Tibial artery (tissue), 4 donors: ENCODE measurements at places on chromosomes 7 and 10.

GRCh38 chr7:105874055-105874454 is 2.3 kb downstream of the ATXN7L1 start:
- DNase-seq = no peak

DNA sequence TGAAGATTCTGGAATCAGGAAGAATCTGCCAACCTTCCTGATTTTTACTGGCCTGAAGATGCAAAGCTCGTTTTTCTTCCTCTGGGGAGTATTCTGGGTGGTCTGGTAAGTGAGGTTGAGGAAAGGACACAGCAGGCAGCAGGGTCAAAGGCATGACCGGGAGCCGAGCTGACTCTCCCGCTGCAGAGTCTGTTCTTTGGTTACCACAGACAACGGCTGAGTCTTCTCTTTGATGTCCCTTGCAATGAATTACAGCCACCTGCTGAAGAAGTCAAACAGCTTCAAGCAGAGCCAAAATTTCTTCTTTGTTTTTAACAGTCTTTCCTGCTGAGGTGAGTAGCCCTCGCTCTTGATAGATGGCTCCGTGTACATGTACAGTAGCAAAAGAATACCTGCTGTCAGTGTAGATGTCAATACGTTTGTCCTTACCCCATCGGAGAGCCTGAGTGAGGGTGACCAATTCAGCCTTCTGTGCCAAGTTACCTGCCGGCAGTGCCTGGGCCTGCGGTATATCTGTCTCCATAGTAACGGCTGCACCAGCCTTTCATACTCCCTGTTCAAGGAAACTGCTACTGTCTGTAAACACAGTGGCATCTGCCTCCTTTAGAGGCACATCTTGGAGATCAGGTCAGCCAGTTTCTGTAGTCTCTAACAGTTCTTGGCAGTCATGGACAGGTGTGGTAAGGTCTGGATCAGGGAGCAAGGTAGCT is 76.4 kb downstream of the PRR15 start:
- DNase-seq = no peak

DNA sequence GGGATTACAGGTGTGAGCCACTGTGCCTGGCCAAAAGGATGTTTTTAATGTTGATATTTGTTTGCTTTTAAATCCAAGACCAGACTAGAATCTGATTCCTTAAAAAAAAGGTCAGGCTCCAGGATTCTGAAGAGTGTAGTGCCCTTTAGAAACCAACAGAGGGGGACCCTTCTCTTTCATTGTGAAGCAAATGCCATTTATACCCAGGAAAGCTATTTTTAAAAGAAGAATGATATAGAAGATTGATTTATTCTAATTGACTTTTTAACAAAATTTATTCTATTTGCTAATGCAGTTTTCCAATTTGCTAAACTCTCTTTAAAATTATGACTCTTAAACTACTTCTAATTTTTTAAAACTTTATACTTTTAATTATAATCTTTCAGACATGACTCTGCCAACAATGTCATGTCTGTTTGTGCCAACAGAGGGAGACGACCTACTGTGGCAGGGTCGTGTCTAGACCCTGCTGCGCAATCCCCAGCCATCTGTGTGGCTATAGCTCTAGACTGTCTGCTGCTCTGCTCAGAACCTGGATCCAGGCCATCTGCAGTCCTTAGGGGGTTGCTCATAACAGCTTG is 201.0 kb upstream of the IMMP2L start:
- DNase-seq = no peak

DNA sequence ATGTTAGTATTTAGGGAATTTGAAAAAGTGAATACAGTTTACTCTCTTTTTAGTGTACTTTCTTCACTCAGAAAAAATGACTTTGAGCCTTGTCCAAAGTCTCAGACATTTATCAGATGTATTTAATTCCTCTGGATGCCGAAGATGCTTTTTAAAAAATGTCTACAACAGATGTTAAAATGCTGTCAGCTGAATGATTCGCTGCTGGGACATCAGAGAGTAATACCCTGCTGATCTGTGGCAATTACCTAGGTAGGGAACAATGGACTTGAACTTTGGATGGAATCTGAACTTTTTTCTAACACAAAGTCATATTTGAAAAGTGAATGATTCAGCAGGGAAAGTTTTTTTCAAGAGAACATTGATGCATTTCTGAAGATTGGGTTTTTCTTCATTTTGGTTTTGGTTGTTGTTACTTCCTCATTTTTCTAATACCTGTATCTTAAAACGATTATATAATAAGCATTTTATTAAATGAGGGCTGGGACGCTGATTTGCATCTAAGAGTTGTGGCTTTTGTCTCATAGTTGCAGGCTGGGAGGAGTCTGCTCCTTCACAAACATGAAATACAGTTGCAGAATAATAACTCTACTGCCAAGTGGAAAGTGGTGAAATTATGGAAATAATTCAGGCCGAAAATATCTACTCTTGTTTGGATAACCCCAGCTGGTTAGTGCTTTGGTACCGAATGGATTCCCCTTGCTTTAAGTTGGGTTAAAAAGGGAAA is 98.0 kb downstream of the SPAG6 start:
- DNase-seq = no peak

DNA sequence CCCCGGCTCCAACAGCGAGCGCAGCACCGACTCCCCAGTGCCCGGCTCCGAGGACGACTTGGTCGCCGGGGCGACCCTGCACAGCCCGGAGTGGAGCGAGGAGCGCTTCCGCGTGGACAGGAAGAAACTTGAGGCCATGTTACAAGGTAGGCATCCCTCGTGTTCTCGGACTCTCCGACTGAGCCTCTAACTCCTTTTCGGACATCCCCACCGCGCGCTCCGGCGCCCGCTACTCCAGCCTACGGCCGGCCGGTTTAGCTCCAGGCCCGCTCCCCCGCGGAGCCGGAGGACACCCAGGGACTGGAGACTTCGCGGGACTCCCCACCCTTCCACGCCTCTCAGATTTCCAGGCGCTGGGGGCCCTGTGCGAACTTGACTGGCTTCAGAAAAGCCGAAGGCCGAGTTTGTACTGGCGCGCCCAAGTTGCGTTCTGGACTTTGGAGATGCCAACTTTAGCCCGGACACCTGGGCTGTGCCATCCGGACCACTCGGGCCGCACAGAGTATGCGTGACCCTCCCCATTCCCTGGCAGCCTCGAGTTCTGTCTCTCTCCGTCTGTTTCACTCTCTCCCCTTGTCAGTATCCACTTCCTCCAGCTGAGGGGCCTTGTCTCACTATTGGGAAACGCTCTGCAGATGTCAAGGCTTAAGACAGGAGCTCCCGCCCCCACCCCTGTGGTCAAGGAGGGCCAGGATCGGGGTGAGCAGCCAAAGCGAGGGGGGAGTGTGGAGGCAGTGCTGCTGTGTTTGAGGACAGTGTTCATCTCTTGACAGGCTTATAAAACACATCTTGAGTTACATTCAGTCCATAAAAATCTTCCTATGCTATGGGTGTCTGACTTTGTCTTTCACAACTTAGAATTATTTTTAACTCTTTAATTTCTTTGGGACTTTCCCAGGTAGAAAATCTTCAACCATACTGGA is 777 bp downstream of the BICC1 start:
- peak; percentile 76 for DNase-seq

DNA sequence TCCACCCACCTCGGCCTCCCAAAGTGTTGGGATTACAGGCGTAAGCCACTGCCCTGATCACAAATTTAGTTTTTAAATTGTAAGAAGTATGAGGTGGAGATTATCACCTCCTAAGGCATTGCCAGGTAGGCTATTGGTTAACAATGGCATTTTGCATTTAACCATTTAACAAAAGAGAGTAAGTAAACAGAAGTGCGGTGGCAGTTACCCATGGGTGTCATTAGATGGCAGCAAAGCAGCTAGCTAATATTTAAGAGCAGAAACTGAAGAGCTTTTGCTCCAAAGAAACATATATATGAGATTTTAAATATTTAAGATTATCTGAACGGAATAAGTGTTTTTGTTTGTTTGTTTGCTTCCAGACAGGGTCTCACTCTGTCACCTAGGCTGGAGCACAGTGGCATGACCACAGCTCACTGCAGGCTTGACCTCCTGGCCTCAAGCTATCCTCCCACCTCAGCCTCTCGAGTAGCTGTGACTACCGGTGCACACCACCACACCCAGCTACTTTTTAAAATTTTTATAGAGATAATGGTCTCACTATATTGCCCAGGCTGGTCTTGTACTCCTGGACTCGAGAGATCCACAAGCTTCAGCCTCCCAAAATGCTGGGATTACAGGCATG is 325.5 kb upstream of the C7orf33 start:
- no peak for DNase-seq

- DNase-seq = no peak
Measured at GRCh38 chr10:1182280-1183032, 126.3 kb downstream of the WDR37 start.

DNA sequence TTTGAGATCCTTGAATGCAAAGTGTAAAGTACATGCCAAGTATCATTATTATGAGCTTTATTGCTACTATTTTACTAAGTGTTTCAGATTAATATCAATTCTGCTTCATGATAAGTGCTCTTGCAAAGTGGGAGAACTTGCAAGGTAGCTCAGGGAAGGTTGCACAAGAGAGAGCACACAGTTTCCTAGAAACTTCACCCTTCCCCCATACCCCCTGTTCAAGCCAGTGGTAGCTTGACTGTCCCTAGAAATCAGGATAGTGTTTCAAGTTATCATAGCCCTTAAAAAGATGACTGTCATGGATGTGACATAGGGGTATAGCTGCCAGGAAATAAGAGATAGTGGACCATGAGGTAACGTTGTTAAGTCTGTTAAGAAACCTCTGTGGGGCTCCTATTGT is 251.5 kb downstream of the TRIL start:
- DNase-seq = no peak

DNA sequence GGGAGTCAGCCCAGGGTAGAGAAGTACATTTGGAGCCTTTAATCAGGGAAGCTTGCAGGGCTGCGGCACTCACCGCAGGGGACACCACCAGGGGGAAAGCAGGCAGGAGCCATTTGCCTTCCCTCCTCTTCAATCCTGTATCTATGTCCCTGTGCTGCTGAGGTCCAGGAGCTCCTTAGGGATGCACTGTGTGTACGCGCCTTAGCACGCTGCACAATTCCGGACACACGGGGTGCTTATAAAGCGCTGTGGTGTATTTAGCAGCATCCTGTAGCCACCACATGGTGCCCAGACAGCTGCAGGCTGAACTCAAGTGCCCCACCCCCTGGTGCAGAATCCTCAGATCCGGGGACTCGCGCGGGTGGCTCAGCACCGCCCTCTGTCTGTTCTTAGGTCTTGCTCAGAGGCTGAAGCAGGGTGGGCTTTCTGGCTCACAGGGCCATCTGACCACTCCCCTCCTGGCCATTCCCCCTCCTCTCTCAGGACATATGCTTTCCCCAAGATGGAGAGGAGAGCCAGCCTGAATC is 421.4 kb downstream of the SDK1 start:
- DNase-seq = no peak

- DNase-seq = no peak
Measured at GRCh38 chr10:118974951-118975350, 54.6 kb upstream of the NANOS1 start.

- no peak for DNase-seq
Measured at GRCh38 chr10:60384708-60385398, 4.8 kb downstream of the ANK3 start.

GRCh38 chr10:52642208-52642607 is 130.4 kb downstream of the MBL2 start:
- DNase-seq = no peak

DNA sequence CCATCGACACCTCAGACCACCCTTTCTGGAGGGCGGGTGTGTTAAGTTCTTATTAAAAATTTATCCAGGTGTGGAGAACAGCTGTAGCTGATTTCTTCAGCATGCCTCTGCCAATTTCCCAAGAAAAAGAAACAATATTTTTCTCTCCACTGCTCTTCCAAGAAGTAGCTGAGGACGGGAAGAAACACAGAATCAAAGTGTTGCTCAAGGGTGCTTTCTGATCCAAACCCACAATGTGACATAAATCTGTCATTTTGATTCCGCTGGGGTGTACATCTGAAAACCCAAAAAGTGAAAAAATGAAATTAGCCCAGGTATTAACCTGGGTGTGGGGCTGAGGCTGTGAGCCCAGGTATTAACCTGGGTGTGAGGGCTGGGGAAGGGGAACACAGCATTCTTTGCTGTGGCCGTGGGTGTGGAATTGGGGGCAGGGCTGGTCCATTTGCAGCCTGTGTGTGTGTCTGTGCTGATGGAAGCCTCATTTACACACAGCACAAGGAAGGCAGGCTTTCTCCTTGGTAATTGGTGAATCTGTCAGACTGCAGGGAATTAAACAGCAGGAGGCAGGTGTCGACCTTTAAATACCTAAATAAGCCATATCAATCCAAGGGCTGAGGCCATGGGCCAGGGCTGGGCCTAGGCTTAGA is 48.4 kb upstream of the CCDC3 start:
- no peak for DNase-seq

DNA sequence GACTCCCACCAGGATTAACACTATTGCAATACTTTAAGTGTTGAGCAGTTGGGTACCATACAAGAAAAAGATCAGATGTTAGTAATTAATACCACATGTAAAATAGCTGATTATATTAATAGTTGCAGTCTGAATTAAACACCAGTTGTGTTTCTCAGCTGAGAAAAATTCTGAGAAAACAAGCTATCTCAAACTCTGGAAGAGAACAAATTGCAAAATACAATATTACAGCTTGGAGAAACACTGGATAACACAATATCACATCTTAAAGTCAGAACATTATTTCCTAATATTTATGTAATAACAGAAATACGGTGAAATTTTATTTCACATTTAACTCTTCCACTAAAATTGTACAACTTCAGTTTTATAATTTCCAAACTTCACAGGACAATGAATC is 9.2 kb downstream of the SNX13 start:
- DNase-seq = no peak

- no peak for DNase-seq
Measured at GRCh38 chr10:61248013-61248412, 205.2 kb downstream of the TMEM26 start.

DNA sequence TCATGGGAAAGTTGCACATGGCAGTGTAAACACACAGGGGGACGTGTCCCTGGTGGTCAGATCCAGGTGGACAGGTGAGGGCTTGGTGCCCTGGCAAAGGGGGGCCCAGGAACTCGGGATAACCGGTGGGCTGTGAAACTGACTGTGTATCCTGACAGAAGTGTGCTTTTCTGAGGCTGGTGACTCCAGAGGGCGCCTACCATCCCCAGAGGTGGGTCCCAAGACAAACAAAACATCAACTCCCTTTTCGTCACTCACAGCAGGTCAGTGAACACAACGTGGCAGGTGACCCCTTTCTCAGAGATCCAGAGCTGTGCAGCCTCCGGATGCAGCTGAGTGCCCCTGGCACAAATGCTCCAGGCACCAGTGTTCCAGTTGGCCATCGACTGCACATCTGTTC is 56.0 kb upstream of the DDC start:
- DNase-seq = no peak

- peak; percentile 94 for DNase-seq
Measured at GRCh38 chr7:76304888-76305375, 2.5 kb downstream of the HSPB1 start.
